ENCODE measurements at places on chromosomes 1 and 21. TPM values are rescaled to one million over a fixed set of nuclear protein-coding genes. Genes with fewer than 3 reads are reported as not detected.

DNA sequence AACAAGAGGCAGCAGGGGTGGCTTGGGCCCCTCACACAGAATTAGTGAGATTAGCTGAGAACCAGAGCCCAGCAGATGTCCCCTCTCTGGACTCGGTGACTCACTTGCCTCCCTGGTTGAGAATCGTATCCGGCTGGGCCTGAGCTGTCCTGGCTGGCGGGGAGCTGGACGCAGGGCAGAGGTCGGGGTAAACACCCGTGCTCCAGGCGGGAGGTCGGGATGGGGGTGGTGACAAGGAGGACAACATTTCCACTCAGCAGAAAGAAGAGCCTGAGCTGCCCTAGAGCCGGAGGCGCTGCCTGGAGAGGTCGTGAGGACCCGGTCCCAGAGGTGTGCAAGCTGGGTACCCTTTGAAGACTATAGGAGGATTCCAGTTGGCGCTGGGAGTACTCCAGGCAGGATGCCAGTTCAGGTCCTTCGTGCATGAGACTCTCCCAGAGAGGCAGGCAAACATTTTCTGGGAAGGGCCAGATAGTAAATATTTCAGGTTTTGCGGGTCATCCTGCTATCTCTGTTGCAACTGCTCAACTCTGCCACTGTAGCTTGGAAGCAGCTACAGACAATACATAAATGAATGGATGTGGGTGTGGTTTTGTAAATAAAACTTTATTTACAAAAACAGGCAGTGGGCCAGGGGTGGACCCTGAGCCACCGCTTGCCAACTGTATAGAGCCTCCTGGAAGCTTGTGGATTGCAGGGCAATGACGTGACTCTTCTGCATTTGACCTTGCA lies 116.8 kb upstream of the WNT4 start:
- DNase-seq = no peak

GRCh38 chr1:205003358-205004131 lies 39.5 kb upstream of the CNTN2 start:
- DNase-seq = no peak

GRCh38 chr1:92277105-92277723 lies 21.6 kb downstream of the GLMN start:
- DNase-seq = no peak

- DNase-seq = peak; percentile 22
These were observed at the start of gene MX1 for GRCh38 chr21:41425954-41426675. TSS of gene MX1 (plus strand) at chr21:41426239. CDS start at chr21:41432071, 5,832 bp downstream.

GRCh38 chr1:37721565-37721964 lies 29.2 kb downstream of the CDCA8 start:
- no peak for DNase-seq

DNA sequence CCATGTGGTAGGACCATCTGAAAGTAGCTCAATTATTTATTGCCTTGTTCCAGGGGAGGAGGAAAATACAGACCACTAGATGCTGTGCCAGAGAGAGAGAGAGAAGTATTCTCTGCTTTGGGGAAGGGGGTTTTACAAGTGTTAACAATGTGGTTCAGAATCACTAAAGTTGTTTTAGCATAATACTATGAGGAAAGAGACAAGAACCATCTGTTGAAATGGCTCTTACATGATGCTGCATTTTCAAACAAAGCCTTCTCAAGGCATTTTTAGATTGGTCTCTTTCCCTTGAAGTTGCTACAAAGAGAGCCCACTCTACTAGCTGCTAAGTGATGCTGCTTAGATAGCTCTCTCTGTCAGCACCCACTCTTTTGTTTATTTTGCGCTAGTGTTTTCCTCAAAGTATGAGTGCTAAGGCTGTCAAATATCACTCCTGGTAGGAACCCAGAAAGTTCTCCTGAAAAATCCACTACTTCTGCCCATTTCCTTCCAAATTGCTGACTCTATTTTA lies 255.1 kb downstream of the NFIA start:
- DNase-seq = no peak

- no peak for DNase-seq
These were observed 3.2 kb downstream of the CLSTN1 start for GRCh38 chr1:9820521-9820920.

DNA sequence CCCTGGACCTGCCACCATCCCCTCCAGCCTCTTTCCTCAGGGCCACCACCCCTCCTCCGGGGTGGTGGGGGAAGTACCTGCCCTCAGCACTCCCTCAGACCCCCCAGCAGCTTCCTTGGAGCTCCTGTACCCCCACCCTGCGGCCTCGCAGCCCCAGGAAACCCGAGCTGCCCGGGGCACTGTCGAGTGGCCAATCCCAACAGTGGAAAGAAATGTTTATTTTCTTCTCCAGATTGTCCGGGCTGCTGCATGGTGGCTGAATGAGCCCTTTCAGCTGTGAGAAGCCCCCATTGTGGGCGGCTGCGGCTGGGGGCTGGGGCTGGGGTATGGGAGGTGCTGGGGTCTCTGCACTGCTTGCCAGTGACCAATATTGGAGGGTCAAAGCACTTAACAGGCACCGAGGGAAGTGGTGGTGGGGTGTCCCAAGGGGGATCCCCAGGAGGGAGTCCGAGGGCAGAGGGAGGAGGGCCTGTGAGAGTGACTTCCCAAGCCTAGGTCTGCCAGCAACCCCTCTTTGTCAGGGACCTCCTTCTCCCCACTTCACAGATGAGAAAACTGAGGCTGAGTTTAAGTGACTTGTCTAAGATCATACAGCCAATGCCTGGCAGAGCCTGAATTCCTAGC lies 25.2 kb downstream of the RUNX3 start:
- no peak for DNase-seq

GRCh38 chr1:206067486-206068227 lies 14.7 kb downstream of the RHEX start:
- DNase-seq = no peak

DNA sequence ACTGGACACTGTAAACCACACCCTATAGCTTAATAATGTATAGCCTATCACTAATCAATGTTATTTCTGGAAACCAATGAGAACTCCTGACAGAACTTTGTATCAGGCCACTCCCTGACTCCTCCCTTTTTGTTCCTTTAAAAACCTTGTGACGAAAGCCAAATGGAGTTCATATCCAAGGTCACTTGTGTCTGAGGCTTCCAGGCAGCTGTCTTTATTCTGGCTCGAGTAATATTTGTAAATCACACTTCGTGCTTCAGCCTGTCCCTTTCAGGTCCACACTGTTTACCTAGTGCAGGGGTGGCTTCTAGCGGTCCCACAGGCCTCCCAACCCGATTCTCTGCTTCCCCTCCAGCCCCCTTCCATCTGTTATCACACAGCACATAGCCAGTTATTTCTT lies 16.2 kb upstream of the CAPN9 start:
- no peak for DNase-seq

- DNase-seq = peak; percentile 74
These were observed 9.3 kb downstream of the EFHD2 start for GRCh38 chr1:15418806-15419515.

GRCh38 chr1:211469938-211470529 lies 21.9 kb downstream of the RD3 start:
- DNase-seq = peak; percentile 89

GRCh38 chr21:34129039-34129891 lies 55.9 kb downstream of the MRPS6 start:
- no peak for DNase-seq

- no peak for DNase-seq
These were observed 6.9 kb downstream of the IFI6 start for GRCh38 chr1:27665016-27665651.

- no peak for DNase-seq
These were observed 4.3 kb upstream of the C1QTNF12 start for GRCh38 chr1:1250786-1251284.

DNA sequence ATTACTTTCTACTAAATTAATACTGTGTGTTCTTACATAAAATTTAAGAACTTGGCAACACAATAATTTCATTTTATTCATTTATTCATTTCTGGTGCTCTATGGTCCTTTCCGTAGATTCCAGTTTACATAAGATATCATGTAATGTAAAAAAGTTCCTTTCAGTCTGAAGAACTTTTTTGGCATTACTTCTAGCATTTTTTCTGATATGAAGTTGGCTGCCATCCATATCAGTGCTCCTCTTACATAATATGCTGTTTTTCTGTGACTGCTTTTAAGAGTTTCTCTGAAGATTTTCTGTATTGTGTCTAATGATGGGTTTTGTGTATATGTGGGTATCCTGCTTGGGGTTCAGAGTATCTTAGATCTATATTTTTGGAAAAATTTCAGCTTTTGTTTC lies 34.8 kb downstream of the LIN9 start:
- DNase-seq = no peak

DNA sequence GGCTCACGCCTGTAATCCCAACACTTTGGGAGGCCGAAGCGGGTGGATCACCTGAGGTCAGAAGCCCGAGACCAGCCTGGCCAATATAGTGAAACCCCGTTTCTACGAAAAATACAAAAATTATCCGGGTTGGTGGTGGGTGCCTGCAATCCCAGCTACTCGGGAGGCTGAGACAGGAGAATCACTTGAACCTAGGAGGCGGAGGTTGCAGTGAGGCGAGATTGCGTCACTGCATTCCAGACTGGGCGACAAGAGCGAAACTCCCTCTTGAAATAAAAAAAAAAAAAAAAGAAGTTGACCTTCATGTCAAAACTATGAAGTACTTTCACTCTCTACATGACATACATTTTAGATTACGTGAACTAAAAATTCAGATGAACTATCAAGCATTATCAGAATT lies 153.7 kb downstream of the COL11A1 start:
- no peak for DNase-seq

GRCh38 chr1:150154143-150154542 lies 4.4 kb downstream of the PLEKHO1 start:
- no peak for DNase-seq

GRCh38 chr1:174800216-174800851 lies 199.4 kb upstream of the CACYBP start:
- no peak for DNase-seq

DNA sequence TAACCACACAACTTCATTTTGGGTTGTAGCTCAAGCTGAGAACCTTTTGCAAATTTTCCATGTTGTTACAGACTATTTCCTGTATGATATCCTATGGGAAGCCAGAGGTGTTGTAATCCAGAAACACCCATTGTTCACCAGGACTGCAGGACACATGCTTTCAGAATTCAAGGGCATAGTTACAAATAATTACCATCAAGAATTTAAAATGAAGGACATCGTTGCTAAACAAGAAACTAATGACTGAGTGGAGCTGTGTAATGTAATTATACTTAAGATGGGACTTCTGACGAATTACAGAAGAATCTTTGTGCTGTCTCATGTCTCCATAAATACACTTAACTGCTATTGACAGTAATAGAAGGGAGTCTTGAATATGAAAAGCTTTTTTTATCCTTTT lies 47.6 kb upstream of the HOOK1 start:
- DNase-seq = no peak

GRCh38 chr1:162405800-162406199 lies 6.1 kb downstream of the SH2D1B start:
- peak; percentile 22 for DNase-seq

GRCh38 chr1:56774067-56774609 lies 45.1 kb downstream of the FYB2 start:
- DNase-seq = no peak

DNA sequence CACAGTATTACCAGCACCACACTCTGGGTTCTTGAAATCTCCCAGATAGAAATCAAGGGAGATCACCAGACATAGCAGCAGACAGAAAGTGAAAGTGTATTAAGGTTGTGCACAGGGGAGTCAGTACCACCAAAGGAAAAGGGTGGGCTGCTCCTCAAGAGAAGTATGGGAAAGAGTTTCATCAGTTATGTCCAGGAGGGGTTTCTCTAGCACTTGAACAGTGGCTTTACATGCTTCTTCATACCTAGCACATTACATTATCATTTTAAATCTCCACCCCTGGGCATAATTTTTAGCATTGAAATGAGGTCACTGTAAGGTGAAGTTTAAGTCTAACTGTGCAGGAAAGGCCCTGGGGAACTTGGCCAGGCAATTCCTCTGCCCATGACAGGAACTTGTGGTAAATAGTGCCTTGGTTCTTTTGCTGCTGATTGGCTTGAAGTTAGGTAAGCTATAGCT lies 601.0 kb downstream of the NUF2 start:
- no peak for DNase-seq

The RER1 gene
- total RNA-seq = 66.2 TPM

The EXO1 gene
- 7.9 TPM for total RNA-seq

The PPIAL4G gene
- not detected for total RNA-seq

The GPR37L1 gene
- total RNA-seq = 0.69 TPM

The CCDC181 gene
- total RNA-seq = 0.56 TPM

The OXCT2 gene
- total RNA-seq = 3.4 TPM

The CCDC30 gene
- total RNA-seq = 0.44 TPM

All from HT-29 (cell line).